ENCODE measurements at places on chromosomes 4 and X.
A peak's percentile ranks its signal among the peaks of the same experiment; 100 is the strongest.

GRCh38 chr4:172822331-172822730 lies 346.3 kb upstream of the GALNT7 start:
- no peak for DNase-seq

DNA sequence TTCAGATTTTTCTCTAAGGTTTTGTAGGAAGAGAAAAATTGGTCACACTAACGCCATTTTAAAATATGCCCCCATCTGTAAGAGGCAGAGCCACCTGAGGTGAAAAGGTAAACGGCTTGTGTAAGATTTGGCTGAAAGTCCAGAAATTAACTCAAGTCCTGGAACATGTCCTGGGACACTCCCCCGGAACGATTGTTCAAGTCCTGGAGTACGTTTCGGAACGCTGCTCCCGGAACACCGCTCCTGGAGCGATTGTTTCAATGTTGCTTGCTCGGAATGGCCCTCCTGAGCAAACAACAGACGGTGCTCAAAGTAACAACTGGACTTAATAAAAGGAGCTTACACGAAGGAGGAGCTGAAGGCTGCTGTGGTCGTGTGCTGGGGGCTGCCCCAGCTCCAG lies 796.5 kb upstream of the SLIT2 start:
- no peak for DNase-seq

DNA sequence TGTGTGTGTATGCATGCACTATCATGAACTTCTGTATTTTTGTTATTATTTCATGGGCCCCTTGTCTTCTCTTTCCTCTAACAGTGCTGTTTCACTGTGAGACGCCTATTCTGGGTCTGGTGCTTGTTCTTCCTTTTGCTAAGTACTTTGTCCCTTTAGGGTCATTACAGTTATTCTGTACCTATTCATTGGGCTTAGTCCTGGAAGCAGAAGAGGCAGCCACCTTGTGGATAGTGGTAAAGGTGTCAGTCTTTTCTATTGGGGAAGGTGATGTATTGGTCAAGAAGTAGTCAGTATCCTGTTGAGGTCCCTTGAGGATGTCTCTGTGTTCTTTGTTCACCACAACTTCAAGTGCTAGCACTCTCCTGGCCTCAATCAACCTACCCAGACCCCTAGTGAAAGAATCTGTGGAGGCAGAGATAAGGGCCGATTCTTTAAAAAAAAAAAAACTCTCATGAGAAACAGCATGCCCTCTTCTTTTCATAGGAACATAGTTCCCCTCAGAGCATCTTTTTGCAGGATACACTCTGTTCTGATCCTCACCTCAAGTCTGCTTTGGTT lies 593.8 kb downstream of the SPRY1 start:
- no peak for DNase-seq

DNA sequence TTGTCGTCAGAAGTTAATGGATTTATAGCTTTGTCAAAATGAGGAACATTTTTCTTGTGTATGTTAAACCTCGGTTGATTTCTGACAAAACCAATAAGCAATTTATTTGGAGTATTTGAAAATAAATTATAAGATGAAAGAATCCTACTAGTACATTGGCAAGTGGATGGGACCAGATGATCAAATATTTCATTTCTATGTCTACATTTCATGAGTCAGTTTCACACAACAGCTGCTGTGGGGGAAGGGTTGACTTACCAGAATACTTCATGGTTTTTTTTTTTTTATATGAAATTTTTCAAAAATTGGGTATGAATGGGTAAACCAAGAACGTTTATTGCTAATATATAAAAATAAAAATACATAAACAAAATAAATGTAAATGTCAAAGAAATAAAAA lies 39.4 kb downstream of the RAPGEF2 start:
- no peak for DNase-seq

DNA sequence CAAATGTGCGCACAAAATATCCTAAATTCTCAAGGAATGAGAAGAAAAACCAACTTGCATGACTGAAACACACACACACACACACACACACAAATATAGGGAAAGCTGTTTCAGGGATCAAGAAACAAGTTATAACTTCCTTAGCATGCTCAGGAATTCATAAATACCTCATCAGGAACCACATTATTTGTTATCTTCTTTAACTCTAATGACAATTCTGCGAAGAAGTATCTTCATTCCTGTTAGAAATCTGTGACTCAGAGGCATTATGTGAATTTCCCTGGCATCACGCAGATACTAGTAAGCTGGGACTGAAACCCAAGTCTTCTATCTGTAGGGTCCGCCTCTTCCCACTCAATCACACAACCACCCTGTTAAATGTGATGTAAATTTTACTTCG lies 30.3 kb downstream of the TMPRSS11A start:
- DNase-seq, result no peak

GRCh38 chrX:47618923-47619485 lies 653 bp downstream of the SYN1 start:
- no peak for DNase-seq

- DNase-seq, result no peak
These were observed 244.2 kb downstream of the ANK2 start for GRCh38 chr4:113293674-113294073.

DNA sequence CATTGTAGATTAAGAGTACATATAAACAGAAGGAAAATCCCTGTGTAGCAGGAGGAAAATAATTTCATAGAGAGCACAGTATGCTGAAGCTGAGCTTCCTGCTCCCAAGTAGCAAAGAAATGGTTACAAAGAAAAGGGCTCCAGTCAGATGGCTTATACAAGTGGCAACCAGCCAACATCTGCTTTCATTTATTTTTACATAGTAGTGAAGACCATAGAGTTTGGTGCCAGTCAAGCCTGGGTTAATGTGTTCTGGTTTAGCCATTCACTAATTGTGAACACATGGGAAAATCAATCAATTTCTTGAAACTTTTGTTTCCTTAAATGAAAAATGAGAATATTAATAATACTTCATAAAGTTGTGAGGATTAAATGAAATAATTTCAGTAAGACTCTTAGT lies 111.3 kb upstream of the ELOVL6 start:
- DNase-seq, result peak; percentile 19

GRCh38 chrX:72041176-72041575 lies 90.5 kb downstream of the RTL5 start:
- no peak for DNase-seq

DNA sequence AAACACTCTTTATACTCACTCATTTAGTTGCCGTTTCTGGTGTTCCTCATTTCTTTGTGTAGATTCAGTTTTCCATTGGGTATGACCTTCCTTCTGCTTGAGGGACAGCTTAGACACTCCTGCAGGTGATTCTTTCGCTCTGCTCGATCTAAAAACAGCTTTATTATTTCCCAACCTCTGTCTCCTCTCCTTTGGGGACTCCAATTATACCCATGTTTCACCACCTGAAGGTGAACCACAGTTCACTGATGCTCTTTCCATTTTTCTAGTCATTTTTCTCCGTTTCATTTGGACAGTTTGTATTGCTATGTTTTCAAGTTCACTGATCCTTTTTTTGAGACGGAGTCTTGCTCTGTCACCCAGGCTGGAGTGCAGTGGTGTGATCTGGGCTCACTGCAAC lies 4.6 kb upstream of the FGFRL1 start:
- no peak for DNase-seq

GRCh38 chrX:72105436-72105835 lies 26.3 kb downstream of the RTL5 start:
- no peak for DNase-seq

GRCh38 chrX:17738737-17739535 lies 1.6 kb downstream of the SCML1 start:
- no peak for DNase-seq

- no peak for DNase-seq
These were observed 102.4 kb downstream of the TEX11 start for GRCh38 chrX:70806081-70806480.

DNA sequence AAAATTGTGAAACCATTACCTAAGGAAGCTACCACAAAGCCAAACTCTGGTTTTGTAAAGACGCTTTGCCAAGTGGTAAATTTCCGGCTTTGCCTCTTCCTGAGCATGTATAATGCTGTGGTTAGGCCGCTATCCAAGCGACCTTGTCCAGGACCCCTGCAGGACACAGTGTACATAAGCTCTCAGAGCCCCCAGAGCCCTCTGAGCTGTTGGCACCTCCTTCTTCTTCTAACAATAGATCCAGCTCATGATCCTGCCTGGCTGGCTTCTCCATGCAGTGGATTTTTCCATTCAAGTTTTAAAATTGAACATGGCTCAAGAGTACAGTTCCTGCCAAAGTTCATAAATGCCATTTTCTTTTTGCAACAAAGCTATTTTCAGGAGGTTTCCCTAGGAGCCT lies 326.7 kb downstream of the MAPK10 start:
- peak; percentile 40 for DNase-seq

DNA sequence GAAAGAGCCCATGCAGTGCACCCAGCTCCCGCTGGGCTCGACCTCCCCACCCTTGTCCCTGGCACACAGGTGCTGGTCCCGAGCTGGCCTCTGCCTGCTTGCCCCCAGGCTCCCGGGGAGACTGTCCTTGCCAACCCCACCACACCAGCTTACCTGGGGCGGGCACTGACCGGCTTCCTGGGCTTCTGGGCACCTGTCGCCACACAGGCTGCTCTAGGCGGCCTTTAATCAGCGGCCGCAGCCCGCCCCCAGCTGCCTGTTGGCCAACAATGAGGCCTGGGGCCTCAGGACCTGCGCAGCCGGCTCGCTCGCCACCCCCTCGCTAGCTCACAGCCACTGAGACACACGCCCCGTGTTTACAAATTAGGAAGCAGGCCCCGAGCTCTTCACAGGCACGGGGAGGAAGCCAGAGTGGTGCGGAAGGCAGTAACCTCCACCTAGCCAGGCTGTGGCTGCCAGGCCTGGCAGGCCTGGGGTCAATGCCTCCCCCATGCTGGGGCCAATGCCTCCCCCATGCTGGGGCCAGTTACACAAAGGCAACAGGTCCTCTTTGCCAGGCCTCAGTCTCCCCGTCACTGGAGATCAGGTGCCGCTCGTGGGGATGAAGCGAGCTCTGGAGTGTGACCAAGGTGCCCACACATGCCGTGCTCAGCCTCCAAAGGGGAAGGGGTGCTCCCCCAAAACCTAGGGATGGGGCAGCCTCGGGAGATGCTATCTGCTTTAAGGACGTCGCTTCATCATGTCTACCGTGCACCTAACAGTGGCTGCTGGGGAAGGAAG lies at the start of gene TREX2:
TREX2 (minus strand) TSS at position 201 of the 780 bp plus-strand sequence. CDS start 626 bp downstream, outside the sequence.
- DNase-seq, result no peak

DNA sequence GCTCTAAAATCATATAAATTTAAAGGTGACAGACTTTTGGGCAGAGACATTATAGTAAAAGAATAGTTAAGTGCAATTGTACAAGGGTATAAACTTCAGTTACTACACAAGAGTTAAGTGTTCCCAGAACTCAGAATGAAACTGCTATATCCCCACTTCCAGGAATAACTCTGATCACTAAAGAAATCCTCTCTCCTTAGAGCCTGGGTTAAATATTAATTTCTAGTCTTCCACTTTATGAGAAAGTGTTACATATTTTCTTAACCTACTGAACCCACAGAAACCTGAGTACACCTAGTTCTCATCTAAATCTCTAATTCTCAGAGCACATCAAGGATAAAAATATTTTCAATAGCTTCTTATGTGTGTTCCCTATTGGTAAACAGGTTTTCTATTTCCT lies 99.1 kb upstream of the USP38 start:
- DNase-seq, result no peak

GRCh38 chr4:100489305-100489704 lies 28.5 kb downstream of the EMCN start:
- no peak for DNase-seq

DNA sequence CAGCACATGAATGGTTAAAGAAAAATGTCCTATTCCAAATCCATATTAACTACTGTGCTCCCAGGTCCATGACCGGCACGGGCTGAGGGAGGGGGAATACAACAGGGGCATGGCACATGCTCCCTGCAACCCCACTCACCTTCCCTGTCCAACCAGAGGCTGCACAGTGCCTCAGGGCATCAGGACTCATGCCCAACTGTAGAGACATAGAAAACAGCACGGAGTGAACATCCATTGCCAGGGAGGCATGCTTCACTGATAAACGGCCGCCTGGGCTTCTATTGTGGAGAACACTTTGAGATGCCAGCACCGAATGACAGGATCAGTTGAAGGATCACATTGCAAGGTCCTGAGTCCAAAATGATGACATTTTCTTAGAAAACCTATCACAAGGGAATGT lies 140.6 kb downstream of the STK32B start:
- no peak for DNase-seq

GRCh38 chr4:131084997-131085396 lies 1989.0 kb downstream of the C4orf33 start:
- no peak for DNase-seq

DNA sequence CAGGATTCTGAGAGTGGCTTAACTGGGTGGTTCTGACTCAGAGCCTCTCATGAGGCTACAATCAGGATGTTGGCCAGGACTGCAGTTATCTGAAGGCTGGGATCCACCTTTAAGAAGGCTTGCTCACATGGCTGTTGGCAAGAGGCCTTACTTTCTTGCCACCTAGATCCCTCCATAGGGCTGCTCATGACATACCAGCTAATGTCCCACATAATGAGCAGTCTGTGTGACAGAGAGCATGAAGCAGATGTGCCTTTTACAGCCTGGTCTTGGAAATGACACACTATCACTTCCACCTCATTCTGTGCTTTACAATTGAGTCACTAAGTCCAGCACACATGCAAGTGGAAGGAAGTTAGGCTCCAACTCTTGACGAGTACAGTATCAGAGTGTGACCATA lies 4.3 kb upstream of the RBM3 start:
- DNase-seq, result peak; percentile 29

- DNase-seq, result no peak
These were observed 41.8 kb upstream of the ARHGEF6 start for GRCh38 chrX:136822337-136823095.

- DNase-seq, result peak; percentile 84
These were observed 169.9 kb upstream of the AADAT start for GRCh38 chr4:170259631-170260153.

DNA sequence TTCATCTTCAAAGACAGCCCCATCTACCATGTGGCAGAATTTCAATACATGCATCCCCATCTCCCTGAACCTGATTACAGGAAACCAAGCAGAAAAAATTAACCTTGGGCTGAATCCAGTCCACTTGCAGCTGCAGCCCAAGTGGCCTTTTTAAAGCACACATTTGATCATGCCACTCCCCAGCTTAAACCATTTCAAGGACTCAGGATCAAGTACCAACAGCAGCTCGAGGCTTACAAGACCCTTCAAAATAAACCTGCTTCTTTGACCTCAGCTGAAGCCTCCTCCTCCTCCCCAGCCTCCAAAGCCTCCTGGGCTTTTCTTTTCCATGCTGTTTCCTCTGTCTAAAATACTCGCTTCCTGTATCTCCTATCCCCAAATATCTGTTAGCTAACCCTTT lies 50.7 kb upstream of the KIT start:
- DNase-seq, result no peak

- no peak for DNase-seq
These were observed 183.1 kb upstream of the TTC29 start for GRCh38 chr4:147128787-147129186.

DNA sequence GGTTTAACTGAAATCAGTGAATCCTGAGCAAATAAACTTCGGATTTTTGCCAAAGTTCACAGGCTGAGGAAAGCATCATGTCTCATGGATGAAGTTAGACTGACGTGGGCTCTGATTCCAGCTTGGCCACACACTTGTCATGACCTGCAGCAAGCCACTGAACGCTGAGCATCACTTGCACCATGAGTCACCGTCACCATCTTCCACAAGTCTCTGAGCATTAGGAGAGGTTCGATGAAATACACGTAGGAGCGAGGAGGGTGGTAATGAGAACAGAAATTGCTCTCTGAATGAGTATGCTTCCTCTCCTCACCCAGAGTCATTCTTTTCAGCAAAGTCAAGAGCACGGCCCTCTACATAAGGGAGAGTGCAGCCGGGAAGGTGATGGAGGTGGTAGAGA lies 3.8 kb upstream of the TRIML2 start:
- no peak for DNase-seq

- no peak for DNase-seq
These were observed 37.3 kb downstream of the NUDT11 start for GRCh38 chrX:51459125-51459524.
